Nucleus accumbens (tissue), 56 donors: ENCODE measurements at places on chromosomes 12 and 14.

DNA sequence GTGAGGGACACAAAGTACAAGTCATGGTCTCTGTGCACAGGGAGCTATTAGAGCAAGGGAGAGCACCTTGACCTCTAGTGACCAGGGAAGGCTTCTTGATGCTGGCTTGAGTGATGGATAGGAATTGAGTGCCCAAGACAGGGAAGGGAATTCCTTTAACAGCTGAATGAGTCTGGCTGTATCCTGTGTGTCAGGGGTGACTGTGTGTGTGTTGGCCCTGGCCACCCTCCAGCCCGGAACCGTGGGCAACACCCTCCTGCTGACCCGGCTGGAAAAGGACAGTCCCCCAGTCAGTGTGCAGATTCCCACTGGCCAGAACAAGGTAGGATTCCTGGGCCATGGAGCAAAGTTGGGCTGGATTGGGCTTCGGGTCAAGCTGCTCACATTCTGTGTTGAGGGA, 5.5 kb upstream of the PFDN5 start:
- DNase-seq = no peak

GRCh38 chr12:24778486-24779304, 170.2 kb downstream of the BCAT1 start:
- DNase-seq = no peak

DNA sequence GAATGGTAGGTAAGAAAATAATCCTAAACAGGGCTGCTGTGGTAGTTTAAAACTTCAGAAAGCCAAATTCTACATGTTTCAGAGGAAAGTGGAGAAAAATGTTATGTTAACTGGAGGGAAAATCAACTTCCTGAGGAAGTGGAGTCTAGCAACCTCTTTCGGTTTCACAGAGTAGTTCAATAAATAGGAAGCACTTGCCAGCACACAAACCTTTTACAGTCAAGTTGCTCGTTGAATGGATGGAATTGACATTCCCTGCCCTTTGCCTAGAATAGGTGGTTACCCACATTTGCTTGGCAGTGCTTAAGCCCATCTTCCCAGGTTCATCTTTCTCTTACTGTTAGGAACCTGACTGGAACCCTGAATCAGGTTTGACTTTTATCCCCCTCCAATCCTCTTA, 15.9 kb downstream of the ANKRD13A start:
- no peak for DNase-seq

GRCh38 chr14:77026930-77027537, 1.5 kb downstream of the IRF2BPL start:
- DNase-seq = no peak

- no peak for DNase-seq
Observed at GRCh38 chr12:27180906-27181505, 63.1 kb upstream of the STK38L start.

- no peak for DNase-seq
Observed at GRCh38 chr12:126582231-126582630, 1517.0 kb downstream of the AACS start.

DNA sequence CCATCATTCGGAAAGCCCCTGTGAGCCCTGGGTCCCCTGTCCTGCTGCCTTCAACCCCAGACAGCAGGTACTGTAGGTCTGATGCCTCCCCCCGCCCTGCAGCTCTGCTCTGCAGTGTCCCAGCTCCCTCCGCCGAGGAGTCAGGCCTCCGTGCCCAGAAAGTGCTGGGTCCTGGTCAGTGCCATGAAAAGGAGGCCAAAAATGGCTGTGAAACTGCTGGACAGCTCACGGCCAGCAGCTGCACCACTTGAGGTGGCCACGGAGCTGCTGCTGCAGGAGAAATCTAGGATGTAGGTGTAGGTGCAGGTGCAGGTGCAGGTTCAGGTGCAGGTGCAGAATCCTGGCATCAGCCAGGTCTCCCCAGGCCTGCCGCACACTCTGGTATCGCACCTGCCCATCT, 196.1 kb downstream of the SLC15A4 start:
- no peak for DNase-seq

GRCh38 chr14:95331708-95332408, 12.2 kb upstream of the CLMN start:
- no peak for DNase-seq

DNA sequence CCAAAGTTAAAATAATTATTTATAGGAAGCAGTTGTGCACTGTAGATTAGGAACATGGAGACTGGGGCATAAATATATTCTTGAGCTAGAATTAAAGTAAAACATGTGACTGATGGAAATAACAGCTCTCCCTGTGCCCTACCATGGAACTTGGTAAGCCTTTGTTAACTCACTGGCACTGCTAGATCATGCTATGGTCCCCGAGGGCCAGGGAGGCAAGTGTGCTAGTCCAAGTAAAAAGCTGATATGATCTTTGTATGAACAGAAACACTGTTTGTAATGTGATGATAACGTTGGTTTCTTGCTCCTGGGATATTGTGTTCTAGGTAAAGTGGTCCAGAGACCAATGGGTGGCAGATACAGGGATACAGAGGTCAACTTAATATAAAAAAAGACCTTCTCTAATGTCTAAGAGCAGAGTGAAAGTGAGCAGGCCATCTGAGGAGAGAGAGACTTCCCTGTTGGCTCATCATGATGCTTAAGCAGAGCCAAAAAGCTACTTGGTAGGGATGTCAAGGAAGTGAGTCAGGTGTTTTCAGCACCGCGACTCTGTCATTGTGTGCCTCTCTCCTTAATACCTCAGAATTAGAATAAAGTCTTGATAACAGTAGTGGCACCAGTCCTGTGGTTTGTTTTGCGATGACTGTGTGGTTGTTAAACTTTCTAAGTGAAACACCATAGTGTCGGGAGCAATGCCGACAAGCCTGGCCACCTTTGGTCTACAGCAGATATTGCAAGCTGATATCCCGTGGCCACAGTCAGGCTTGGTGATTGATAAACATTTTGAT, 27.6 kb downstream of the BICD1 start:
- no peak for DNase-seq

DNA sequence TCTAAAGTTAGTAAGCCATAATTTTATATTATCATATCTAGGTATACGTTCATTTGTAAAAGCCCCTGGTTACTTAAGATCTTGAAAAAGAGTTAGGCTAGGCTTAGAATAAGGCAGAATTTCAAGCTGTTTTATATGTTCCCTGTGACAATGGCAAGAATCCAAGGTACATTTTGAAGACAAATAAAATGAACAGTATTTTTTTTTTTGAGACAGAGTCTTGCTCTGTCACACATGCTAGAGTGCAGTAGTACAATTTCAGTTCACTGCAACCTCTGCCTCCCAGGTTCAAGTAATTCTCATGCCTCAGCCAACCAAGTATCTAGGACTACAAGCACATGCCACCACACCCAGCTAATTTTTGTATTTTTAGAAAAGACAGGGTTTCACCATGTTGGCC, 139.2 kb downstream of the DUSP6 start:
- no peak for DNase-seq

GRCh38 chr14:61101803-61102548, 120.9 kb downstream of the SLC38A6 start:
- DNase-seq = no peak

GRCh38 chr12:46915082-46915481, 89.3 kb upstream of the SLC38A4 start:
- DNase-seq = no peak

GRCh38 chr14:36493761-36494160, 26.3 kb downstream of the NKX2-1 start:
- no peak for DNase-seq

DNA sequence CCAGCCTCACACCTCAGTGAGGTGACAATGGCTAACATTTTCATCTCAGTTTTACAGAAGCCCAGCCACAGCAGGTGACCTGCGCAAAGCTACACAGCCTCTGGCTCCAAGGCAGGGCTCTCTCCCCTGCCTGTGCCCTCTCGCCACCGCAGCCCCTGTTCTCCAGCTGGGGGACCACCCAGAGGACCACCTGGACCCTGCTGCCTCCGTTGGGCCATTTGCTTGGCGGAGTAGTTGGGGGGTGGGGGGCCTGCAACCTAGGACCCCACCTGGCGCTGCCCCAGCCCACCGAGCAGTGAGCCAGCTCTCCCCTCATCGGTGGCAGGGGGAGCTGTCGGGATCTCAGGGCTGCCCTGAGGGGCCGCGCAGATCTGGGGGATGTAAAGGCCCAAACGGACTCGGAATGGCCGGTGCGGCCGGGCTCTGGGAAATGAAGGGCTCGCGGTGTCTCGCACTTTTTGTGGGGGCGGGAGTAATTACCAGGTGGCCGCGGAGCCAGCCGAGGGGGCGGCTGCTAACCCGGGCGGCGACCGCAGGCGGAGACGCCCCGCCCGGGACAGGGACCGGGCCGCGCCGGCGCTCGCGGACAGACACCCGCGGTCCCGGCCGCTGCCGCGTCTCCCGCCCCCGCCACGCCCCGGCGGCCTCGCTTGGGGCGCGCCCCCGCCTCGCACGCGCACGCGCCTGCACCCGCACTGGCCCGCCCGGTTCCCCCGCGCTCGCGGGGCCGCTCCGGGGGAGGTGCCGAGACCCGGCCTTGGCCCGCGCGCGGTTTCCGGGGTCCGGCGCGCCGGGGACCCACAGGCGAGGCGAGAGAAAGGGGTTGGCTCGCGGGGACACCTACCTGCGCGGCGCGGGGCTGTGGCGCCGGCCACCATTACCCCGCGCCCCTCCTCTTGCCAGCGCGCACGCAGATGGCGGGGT, 8.6 kb upstream of the GPR68 start:
- DNase-seq = no peak

DNA sequence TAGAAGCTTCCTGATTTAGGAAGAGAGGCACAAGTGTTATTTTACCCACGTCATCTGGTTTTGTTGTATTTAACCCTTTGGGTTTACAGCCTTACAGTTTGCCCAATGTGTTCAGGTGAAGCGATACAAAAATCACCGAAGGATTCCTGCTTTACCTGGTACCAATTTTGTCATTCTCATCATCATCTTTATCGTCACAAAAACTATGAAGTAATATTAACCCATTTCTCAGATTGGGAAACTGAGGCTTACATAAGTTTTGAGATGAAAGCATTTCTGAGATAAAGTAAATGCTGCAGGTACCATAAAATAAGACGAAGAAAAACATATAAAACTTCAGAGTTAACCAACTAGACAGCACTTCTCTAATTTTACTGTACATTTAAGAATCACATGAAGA, 370.6 kb upstream of the OR4E1 start:
- DNase-seq = no peak

DNA sequence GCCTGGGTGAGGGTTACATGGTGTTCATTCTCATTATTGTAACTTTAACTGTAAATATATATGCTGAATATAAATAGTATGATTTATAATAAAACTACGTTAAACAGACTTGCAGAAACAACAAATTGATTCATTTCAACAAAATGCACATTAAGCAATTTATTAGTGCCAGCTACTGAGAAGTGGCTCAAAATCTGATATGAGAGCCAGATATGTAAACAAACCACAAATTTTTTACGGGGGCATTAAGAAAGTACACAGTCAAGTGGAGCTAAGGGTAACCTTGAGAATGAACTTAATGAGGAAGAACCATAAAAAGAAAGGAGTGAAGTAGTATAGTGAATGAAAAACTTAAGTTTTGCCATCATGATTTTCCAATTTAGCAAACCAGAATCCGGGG, 40.3 kb downstream of the CEP128 start:
- DNase-seq = no peak

GRCh38 chr14:91406982-91407381, 10.6 kb downstream of the CCDC88C start:
- DNase-seq = no peak

GRCh38 chr14:32576088-32576795, 247.1 kb downstream of the AKAP6 start:
- peak; percentile 6 for DNase-seq
